ENCODE measurements at places on chromosomes 12 and 14. TPM values are rescaled to one million over a fixed set of nuclear protein-coding genes. Genes with fewer than 3 reads are reported as not detected.
A peak's percentile ranks its signal among the peaks of the same experiment; 100 is the strongest.

Gene EPYC
- total RNA-seq = not detected

DNA sequence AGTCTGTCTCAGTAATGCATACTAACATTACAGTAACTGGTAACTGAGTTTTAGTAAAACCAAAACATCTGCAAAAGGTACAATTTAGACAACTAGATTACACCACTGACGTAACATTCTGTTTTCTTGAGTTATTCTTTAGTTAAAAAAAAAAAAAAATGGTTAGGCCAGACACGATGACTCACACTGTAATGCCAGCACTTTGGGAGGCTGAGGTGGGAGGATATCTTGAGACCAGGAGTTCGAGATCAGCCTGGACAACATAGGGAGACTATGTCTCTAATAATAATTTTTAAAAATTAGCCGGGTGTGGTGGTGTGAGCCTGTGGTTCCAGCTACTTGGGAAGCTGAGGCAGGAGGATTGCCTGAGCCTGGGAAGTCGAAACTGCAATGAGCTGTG, 34.1 kb downstream of the AP5M1 start:
- no peak for DNase-seq

- DNase-seq = no peak
Observed at GRCh38 chr14:35471803-35472202, 62.2 kb upstream of the INSM2 start.

DNA sequence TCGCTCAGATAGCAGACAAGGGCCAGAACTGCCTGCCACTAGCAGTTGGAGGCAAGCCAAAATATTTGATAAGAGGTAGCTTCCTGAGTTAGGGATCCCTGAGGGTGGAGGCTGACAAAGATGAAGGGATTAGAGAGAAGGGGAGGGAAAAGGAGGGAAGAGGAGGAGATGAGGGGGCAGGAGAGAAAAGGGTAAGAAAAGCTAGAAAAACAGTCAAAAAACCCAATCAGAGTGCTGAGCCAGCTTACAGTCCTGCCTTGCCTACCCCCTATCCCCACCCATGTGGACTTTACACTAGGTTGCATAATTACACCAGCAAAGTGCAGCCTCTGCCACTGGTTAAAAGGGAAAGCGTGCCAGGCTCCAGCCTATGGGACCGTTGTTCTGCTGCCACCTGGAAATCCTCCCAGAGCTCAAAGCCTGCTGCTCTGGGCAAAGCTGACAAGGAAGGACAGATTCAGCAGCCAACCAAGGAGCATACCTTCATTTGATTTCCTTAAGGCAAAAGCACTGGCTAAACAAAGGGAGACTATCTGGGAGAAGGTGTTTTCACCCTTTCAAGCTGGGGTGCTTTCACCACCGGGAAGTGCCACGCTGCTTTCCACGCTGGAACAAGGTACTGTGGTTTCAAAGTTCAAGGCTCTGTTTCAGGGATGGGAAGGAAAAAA, 3.8 kb upstream of the NUMB start:
- no peak for DNase-seq

Gene LPAR5
- total RNA-seq = 16.8 TPM

Gene WIF1
- total RNA-seq = not detected

DNA sequence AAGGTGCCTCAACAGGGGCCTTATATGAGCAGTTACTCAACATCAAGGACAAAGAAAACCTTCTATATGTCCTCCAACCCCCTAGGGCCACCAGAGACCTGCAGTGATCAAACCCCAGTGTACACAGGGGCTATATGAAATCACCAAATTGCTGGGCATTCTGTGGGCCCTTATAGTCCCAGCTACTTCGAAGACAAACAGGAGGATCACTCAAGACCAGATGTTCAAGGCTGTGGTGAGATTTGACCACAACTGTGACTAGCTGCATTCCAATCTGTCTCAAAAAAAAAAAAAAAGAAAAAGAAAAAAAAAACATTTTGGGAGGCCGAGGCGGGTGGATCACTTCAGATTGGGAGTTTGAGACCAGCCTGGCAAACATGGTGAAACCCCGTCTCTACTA, 51.0 kb upstream of the PRB2 start:
- DNase-seq = no peak

Gene P2RX2
- not detected for total RNA-seq

DNA sequence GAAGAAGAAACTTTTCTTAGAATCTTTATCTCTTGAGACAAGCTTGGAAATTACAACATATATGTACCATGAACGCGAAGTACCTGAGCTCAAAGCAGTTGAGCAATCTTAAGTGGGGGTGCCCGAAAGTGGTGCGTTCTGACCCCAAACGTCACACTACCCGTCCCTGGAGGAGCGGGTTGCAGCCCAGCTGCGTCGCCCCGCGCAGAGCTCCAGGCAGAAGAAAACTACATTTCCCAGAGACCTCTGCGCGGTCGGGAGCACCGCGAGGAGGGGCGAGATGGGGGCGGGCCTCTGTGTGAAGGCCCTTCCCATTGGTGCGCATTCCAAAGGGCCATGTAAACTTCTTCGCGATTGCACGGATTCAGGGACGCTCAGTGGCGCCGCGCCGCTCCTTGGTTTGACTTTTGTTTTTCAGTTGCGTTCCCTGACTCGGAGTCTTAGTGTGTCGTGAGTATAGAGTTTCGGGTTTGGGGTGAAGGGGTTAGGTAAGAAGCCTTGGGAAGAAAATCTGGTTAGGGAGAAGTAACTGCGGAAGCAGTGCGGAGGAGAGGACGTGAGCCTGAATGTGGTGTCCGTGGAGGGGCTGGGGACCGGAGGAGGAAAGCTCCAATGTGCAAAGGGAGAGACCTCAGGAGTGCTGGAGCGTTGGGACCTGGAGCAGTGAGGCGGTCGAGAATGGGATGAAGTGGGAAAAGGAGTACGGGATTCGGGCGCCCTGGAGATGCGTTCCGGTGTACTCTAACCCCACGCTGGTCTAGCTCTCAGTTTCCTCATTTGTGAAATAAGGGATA, at the start of gene CCDC77:
CCDC77 (plus strand) TSS at position 410 of the 794 bp plus-strand sequence. CDS start 7,740 bp downstream, outside the sequence.
- peak; percentile 96 for DNase-seq

DNA sequence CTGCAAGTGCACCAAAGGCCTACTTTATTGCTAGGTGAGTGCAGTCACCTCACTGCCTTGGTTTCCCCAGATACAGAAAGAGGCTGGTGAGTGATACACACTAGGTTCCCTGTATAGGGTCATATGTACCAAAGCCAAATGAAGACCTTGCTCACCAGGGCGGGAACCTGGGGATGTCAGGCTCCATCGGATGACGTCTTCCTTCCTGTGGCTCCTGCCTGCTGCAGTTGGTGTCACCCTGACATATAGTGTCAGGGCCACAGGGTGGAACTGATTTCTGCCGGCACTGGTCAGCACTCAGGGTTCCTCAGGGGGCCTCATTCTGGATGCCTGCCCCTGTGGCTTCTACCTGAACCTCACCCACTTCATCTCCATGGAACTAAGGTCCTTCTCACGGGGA, 43.1 kb downstream of the PLEKHG3 start:
- DNase-seq = no peak

- DNase-seq = no peak
Observed at GRCh38 chr12:131721548-131721947, 10.7 kb downstream of the SFSWAP start.

DNA sequence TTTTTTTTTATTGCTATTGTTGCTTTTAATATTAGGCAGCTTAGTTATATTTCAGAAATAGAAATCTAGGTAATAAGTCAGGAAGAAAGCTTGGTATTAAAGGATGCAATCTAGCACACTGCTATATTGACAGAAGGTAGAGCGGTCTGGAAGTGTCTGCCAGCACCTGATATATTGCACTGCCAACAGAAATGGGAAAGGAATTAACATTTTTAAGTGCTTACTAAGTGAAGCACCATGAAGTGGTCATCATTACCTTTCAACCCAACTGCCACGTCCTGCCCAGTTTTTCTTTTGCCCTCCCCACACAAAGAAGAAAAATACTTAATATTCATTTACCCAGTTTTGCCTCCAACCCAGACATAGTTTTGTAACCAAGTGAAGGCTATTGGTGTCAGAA, 163.5 kb downstream of the KITLG start:
- DNase-seq = no peak

Gene C12orf54
- total RNA-seq = not detected

GRCh38 chr14:93082576-93083001, 33.1 kb downstream of the ITPK1 start:
- DNase-seq = no peak

- no peak for DNase-seq
Observed at GRCh38 chr12:6355491-6356373, 13.9 kb upstream of the TNFRSF1A start.

DNA sequence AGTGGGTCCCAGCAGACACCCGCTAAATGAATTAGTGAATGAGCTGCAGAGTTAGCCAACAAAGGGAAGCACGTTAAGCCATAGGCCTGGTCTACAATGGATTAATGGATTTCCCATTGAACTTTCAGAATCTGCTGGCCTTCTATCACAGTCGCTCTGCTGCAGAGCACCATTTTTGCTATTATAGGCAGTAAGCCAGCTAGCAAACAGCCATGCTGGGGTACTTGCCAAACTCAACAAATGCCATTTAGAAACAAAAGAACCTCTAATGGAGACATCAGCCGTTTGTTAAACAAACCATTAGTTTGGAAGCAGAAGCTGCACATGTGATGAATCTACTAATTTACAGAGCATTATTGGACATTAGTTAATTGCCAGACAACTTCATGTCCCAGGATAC, 181.1 kb upstream of the STXBP6 start:
- no peak for DNase-seq

GRCh38 chr12:46266869-46267574, 1.8 kb downstream of the SLC38A1 start:
- peak; percentile 79 for DNase-seq

Gene MGST1
- total RNA-seq = not detected

Gene SERPINA10
- not detected for total RNA-seq

DNA sequence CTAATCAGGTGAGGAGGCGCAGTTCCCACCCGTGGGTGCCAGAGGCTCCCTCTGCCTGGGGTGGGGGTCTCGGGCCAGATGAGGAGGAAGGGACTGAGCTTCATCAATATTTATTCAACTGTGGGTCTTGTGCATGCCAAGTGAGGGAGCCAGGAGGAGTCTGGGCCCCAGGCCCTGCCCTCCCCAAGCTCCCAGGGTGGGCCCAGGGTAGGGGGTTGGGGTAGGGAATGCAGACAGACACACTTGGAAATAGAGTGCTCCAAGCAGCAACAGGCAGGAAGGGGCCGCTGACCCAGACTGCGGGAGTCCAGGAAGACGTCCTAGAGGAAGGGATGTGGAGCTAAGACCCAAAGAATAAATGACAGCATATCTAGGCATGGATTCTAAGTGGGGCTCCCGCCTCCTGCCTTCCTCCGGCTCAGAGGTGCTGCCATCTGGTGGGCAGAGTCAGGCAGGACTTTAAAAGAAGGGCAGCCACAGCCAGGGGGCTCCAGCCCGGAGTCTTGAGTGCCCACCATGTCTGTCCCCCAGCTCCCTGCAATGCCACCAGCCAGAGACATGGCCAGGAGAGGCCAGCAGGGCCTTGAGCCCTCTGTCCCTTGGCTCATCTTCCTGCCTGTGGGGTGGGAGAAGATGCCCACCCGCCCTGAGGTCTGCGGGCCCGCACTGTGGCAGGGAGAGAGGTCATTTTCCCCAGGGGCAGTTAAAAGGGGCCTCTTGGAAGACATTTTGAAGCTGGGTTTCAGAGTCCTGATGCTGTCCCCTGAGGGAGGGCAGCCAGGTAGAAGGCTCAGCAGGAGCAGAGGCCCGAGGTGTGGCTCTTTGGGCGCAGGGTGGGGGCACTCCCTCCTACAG, 70.1 kb downstream of the PHETA1 start:
- peak; percentile 66 for DNase-seq

DNA sequence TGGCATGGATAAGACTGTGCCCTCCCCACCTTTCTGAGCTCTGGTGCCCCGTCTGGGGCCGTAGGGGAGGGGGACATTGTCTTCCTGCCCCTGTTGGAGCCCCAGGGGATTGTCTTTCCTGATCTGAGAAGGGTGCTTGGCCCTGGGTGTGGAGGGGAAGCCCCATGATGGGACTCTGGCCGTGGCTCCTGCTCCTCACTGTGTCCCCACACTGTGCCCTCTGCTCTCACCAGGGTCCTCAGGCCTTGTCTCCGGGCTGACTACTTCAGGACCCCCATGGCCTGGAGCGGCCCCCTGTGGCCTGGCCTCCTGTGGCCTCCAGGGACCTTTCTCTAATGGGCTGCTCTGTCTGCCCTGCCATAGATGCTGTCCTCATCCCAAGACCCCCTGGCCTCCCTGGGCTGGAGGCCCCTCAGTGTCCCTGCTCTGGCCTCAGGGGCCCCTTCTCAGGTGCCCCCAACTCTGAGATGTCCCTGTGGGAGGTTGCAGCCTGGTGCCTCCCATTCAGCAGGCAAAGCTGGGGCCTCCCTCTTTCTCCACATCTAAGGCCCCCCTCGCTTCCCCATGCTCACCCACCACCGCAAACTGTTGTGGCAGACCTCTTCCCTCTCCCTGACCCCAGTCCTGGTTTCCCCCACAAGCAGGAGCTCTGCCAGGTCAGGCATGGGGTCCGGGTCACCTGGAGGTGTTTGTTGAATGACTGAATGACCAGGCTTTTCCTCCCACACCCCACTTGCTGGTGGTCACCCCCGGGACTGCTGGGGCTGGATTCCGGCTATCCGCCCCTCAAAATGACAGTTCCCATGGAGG, 4.0 kb downstream of the KIF26A start:
- DNase-seq = no peak

DNA sequence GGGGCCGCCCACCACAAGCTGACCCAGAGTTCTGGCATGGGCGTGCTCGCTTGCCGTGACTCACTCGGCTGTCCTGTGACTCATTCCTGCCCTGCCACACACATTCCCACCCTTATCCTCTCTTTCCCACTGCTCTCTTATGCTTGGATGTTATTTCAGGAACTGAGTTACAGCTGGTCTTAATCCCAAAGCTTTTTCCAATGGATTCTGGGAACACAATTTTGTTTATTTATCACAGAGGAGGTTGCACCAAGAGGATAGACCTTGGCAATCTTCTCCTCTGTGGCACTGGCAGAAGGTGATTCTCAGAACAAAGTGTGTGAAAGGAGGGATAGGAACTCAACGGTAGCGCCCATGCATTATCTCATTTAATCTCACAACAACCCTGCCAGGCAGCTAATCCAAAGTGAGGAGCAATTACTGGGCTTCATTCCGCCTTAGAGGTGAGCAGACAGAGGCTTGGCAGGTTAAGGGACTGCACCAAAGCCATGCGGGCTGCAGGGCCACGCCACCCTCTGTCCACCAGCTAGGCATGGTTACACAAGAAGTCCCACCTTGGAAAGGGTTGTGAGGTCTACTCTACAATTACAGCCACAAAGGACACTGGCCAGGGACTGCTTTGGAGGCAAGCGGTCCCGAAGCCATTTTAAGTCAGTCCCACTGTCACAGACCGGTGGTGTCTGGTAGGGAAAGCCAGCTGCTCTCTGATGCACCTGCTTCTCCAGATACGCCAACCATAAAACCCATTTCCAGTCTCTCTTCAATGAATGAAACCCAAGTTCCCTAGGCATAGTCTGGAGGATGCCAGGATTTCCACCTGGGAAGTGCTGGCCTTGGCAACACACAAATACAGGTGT, 32.9 kb downstream of the SYNE3 start:
- no peak for DNase-seq
